Upper lobe of right lung (tissue), 1 donor: ENCODE measurements at places on chromosomes 16 and 17.

- DNase-seq, result no peak
Measured at GRCh38 chr17:78682363-78682762, 99.7 kb downstream of the CYTH1 start.

- no peak for DNase-seq
Measured at GRCh38 chr16:14531101-14531500, 99.0 kb downstream of the PARN start.

DNA sequence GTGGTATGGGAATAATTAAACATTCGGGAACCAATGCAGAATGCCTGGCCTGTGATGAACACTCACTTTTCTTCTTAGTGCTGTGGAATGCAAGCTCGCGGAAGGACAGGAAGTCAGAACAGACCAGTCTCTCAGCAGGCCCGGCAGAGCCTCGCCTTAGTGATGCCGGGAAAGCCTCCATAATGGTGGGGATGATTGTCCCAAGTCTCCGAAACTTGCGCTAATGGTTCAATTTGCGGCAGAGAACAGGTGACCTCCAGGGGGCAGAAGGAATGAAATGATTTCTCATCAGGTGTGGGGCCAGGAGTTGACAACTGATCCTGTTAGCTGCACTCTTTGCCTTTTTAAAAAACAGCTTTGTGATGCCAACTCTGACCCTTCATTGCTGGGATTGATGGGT, 170.6 kb downstream of the GSG1L start:
- DNase-seq, result no peak

GRCh38 chr17:58829172-58829637, 73.6 kb downstream of the PPM1E start:
- no peak for DNase-seq

GRCh38 chr16:31371619-31372484, 16.9 kb downstream of the ITGAX start:
- no peak for DNase-seq

GRCh38 chr16:1159325-1159972, 6.5 kb downstream of the CACNA1H start:
- no peak for DNase-seq

DNA sequence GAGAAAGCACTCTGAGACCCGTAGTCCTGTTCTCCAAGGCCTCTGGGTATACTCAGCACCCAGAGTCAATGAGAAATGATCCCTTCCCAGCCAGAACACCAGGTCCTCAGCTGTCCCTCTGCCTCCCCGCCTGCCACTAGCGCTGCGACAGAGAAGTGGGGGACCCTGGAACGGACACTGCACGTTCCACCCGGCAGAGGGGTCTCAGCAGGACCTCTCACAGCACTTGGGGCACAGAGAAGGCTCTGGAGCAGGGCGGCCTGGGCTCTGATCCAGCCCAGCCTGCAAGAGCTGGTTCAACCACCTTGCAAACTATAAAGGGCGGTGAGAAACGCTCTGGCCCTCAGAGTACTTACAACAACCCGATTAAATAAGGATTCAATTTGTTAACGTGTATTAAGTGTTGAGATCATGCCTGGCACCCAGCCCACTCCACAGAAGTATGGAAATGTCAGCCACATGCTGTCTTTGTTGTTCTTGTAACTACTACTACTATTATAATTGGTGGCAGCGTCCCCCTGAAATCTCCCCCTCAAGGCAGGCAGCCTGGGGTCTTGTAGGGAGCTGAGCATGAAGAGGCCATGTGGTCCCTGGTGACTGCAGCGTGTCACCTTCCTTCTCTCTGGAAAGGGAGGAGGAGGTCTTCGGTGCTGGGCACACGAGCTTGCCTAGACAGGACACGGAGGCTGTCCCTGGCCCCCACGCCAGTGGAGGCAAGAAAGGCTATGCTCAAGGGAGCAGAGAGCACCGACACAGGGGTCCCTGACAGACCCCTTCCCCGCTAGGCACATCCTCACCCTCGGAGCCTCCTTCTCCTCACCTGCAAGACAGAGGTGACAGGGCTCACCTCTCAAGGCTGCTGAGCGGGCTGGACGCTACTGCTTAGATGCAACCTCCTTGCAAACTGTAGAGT, 2.4 kb downstream of the OSGIN1 start:
- no peak for DNase-seq

- no peak for DNase-seq
Measured at GRCh38 chr16:86303787-86304678, 206.3 kb upstream of the FOXF1 start.

GRCh38 chr17:44604116-44604761, 47.0 kb downstream of the FZD2 start:
- no peak for DNase-seq

GRCh38 chr17:14427900-14428647, 127.2 kb downstream of the HS3ST3B1 start:
- no peak for DNase-seq

GRCh38 chr16:14475370-14476139, 154.5 kb downstream of the PARN start:
- DNase-seq, result no peak

GRCh38 chr16:66293932-66294331, 72.6 kb upstream of the CDH5 start:
- no peak for DNase-seq
